T-helper 9 cell (primary cell): ENCODE measurements at places on chromosomes 7 and 10.

- DNase-seq, result no peak
Measured at GRCh38 chr10:122176232-122177213, 94.6 kb upstream of the BTBD16 start.

DNA sequence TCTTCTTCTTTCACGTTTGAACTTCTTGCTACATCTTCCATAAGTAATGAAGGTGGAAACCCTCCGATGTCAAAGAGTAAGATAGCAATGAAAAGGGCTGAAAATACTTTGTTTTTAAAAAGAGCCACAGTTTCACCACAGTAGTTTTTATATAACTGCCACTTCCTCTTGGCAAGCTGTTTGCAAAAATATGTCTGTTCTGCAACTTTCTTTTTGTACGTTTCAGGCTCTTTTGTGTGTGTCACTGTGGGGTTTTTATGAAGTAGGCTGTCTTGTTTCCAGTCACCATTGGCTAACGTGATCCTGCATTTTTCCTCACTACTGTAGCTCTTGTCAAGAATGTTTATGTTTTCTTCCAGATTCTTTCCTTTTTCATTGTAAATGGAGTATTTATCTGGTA is 55.6 kb downstream of the SLC16A9 start:
- DNase-seq, result no peak

- DNase-seq, result no peak
Measured at GRCh38 chr7:18667466-18667865, 171.9 kb downstream of the HDAC9 start.

GRCh38 chr10:88342733-88343310 is 240.3 kb downstream of the RNLS start:
- no peak for DNase-seq

DNA sequence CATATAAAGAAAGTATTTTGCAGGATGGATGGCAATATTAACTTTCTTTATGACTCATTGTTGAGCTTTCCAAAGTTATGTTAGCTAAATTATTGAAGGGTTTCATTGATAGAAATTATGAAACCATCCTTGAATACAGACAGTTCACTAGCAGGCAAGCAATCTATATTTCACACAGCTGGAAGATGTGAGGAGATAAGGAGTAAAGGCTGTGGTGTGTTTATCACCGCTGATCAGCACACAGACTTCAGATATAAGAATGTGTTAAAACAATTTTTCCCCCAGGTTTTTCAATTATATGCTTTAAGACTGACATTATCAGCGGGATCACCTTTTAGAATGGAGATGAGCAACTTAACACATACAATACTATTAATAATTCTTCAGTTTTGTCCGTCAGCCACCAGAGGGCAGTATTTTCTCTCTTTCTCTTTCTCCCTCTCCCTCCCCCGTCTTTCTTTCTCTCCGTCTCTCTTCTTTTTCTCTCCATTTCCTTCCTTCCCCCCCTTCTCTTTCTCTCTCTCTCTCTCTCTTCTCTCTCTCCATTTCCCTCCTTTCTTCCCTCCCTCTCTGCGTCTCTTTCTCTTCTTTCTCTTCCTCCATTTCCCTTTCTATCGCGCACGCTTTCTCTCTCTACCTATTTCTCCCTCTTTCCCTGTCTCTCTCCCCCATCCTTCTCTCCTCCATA is 62.9 kb upstream of the FAM171A1 start:
- DNase-seq, result peak; percentile 3

DNA sequence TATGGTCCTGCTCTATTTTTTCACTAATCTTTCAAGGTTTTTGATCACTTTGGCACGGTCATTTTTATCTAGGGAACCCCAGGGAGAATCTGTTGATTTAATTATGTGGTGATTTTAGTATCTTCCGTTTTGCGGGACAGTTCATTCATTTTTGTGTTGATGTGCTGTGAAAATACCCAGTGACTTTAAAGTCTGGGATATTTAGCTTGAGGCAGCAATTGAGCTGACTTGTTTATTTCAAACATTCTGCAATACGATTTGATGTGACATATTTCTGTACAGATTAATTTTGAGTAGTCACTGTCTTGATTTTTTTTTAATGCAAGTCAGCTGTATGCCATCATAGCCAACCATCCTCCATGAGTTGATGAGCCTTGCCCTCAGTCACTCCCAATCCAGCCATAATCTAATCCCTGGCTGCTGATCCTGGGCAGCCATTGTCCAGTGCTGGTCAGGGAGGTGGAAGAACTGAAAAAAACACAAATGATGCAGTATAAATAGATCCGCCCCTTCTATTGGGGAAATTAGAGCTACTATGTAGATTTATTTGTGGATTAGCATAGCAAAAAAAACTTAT is 183.4 kb downstream of the CCSER2 start:
- DNase-seq, result no peak

DNA sequence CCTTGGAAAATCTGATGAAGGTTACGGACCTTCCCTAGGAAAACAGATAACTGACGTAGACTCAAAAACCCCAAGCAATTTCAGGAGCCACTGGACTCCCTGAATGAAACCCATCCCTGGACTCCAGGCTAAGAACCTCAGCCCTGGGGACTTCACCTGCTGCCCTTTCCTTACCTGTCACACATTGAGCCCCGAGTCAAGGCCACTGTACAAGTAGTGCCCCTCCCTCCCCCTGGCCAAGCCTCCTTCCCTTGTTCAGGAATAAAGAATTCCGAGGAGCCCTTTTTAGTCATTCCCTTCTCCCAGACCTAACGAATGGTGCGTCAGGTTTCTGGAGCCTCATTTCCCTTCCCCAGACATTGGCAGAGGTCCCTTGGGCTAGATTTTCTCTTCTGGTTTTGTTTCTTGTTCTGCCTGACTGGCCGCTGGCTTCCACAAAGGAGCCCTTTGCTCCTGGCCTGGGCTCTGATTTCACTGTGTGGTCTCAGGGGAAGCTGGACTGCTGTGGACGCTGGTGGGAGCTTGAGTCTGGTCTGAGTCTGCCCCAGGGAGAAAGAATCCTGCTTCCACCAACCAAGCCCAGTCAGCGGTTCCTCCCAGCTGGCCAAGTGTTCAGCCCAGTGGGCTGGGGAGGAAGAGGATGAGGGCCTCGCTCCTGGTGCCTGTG is 31.7 kb downstream of the ZNF775 start:
- no peak for DNase-seq

GRCh38 chr7:132681951-132682350 is 105.7 kb upstream of the PLXNA4 start:
- no peak for DNase-seq

DNA sequence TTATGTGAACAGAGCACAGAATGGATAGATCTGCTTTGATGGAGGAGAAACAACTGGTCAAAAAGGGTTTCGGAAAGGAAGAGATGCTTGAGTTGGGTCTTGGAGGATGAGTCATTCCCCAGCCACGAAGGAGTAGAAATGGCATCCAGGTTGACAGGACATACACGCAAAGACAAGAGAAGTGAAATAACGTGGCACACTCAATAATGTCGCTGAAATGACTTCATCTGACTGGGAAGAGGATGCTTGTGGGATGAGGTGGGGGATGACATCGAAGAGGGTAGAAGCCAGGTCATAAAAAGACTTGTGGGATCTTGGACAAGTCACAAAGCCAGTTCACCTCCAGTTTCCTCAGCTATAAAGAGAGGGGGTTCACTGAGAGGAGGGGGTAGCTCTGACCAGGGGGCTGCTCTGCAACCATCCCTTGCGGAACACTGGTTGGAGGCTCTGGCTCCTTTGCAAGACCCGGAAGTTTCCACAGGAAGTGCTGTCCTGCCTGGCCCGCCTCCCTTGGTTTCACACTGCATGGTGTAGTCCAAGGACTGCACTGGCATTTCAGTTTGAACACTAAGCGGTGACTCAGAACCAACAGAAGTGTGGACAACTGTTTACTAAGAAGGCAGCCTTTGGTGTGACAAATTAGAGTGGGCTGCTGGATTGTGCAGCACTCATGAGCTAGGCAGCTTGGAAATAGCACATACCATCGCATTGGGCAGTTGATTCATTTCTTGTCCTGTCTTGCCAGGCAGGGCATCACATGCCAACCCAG is 189.9 kb upstream of the ADO start:
- DNase-seq, result no peak

DNA sequence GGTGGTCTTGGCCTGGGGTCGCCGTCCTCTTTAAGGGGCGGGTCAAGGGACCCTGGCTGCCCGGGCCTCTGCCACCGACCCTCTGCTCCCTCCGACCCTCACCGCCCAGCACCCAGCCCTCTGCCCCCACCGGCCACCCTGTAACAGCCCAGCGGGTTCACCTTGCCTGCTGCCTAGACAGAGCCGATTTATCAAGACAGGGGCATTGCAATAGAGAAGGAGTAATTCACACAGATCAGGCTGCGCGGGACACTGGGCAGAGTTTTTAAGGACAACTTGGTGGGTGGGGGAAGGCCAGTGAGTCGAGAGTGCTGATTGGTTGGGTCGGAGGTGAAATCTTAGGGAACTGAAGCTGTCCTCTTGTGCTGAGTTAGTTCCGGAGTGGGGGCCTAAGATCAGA is 779 bp upstream of the ADCK2 start:
- no peak for DNase-seq

- DNase-seq, result no peak
Measured at GRCh38 chr7:8566016-8566415, 132.6 kb downstream of the NXPH1 start.

DNA sequence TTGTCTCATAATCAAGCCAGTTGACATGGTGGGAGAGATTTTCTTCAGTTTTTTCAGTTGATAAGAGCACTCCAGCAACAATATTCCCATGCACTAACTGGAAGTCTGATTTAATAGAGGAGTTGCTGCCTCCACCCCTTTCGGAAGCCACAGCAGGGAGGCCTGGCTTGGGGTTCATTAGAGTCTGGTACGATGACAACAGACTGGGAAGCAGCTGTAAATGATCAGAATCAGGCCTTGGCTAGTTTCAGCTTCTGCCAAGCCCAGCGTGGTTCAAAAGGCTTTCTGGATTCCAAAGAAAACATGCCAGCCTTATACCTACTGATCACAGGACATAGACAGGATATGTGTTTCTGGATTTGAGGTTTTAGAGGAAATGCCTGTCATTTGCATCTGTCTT is 274.0 kb downstream of the CSTF2T start:
- DNase-seq, result no peak

DNA sequence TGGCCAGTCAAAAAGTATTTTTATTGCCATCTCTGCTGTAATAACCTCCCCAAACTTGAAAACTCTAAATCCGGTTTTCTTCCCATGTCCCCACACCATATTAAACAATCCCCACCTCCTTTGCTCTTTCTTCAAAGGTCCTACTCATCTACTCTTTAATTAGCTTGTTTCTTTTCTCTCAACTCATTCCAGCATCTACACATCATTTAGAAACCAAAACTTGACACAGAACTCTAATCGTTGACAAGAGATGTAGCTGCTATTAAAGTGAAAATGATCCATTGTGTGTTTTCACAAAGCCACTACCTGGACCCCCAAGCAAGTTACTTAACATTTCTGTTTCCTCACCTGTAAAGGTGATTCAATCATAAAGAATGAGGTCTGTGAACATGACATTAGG is 436.3 kb upstream of the NPVF start:
- DNase-seq, result no peak

DNA sequence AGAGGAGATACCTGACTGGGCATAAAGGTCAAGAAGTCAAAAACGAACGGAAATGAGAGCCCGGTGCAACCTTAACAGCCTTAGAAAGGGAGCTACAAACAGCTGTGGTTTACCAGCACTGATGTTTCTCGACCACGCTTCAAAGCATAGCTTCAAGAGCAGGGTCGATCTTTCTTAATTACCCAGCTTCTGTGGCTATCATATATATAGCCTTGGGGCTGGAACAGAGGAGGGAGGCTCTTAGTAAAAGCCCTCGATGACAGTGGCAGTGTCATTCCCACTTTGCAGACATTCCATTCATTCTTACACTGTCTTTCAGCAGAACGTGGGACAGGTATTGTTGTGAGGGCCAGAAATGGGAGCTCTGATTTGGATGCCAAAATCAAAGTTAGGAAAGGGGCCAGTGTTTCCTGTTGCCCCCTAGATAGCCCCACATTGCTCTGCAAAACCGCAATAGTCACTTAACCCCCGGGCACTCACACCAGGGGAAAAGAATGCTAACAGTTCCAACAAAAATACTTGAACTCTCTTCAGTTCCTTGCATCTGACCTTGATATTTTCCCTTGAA is 141.5 kb downstream of the MTPAP start:
- no peak for DNase-seq

DNA sequence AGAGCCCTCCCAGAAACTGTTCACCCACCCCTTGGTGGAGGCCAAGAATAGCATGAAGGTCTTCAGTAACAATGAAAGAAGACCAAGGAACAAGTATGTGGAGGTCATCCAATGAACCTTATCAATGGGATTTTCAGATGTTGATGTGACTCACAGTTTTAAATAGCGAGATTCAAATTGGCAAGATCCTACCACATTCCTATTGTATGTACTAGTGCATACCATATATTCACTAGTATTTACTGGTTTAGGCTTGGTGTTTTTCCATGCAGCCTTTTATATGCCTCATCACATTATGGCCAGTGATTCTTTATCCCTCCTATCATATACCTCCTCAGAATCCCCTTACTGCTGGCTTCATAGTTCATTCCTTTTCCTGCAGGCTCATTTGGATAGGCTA is 54.4 kb downstream of the ITGB8 start:
- no peak for DNase-seq

- no peak for DNase-seq
Measured at GRCh38 chr10:95790982-95791381, 35.0 kb downstream of the ENTPD1 start.

- DNase-seq, result peak; percentile 26
Measured at GRCh38 chr10:103757531-103758293, 97.7 kb downstream of the SH3PXD2A start.

DNA sequence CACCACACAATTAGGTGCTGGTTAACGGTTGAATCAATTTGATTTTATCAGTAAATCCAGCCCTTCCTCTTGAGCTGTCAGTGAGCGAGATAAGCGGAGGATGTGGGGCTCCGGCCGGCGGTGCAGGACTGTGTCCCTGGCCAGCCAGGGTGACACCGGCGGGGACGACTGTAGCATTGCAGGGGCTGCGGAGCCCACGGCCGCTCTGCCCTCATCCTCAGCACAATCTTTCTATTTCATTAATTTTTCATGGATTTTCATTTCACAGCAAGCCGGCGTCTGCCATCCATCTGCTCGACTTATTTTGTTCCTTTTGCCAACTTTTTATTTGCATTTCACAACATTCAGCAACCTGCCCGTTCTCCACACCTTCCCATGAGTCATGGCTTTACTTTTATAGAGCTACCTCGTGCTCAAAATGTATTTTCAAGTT is 4.7 kb downstream of the ADARB2 start:
- no peak for DNase-seq

DNA sequence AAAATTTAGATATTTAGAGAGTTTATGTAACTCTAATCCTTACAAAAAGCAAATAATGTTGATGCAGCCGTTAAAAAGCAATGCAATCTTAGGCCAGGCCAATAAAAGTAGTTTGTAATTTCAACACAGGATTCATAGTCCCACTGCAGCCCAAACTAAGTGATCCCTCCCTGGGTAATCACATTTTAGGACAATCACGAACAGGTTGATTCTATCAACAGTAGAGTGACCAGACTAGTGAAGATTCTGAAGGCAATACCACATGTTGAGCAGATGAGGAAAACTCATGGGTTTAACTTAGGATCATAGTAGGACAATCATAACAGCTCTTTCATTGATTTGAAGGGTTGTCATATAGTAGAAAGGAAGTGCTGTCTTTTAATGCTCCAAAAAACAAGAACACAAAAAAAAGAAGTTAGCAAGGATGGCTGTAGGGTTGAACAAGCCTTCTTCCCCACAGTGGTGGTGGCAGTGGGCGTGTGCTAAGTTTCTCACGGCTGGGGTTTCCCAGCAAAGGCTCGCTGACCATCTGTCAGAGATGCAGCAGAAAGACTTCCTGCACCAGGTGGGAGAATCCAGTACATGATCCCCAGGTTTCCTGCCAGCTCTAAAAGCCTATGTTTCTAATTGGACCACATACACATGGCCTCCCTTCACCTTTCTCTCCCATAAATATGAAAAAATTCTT is 212.2 kb downstream of the CHRM2 start:
- no peak for DNase-seq
